Activated CD8-positive, alpha-beta memory T cell treated with anti-CD3 and anti-CD28 coated beads, Interleukin-2, amount 10 ng/mL, durations not matched to agents 7 days and 5 days (primary cell): ENCODE measurements at places on chromosomes 3 and 15. TPM values are rescaled to one million over a fixed set of nuclear protein-coding genes. Genes with fewer than 3 reads are reported as not detected.

The C3orf22 gene
- total RNA-seq, result not detected

The GOLGA8R gene
- total RNA-seq, result 13.0 TPM

The IQCF5 gene
- total RNA-seq, result not detected

DNA sequence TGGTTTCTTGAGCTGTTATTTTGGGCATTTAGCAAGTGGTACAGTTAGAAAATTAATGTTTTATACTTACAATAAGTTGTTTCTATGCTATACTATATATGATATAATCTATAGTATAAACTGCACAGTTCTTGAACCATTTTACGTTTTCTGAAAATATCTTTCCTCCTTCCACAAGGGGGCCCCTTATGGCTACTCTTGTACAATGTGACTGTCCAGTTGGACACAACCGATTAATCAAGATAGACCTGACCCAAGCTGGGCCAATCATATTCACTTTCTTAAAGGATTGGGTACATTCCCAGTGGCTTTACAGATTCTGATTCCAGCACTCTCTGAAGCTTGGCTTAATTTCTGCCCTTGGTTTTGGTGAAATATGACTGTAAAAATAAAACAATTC lies 953.4 kb downstream of the AGBL1 start:
- no peaks in the 10 kb centered on the region for H3K4me1 ChIP-seq
- no peak overlapping the region for H3K4me3 ChIP-seq
- no peaks in the 10 kb centered on the region for H3K27me3 ChIP-seq
- H3K36me3 ChIP-seq, result no peaks in the 10 kb centered on the region

DNA sequence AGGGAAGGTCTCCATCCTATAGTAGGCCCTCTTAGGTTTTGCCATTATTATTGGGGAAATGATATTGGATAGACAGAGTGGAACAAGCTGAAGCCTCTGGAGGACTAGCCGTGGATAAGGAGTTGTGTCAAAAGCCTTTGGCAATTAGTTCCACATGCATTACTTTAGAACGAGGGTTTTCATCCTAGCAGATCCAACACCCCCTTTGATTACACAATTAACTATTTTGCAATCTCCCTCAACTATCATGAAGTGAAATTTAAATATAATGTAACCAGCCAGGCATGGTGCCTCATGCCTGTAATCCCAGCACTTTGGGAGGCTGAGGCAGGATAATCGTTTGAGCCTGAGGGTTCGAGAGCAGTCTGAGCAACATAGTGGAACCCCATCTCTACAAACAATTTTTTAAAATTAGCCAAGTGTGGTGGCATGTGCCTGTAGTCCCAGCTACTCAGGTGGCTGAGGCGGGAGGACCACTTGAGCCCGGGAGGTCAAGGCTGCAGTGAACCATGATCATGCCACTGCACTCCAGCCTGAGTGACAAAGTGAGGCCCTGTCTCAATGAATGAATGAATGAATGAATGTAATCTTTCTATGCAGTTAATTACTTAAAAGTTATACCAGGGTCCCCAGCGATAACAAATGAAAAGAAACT lies 56.8 kb downstream of the PXYLP1 start:
- no peak overlapping the region for H3K27ac ChIP-seq
- DNase-seq, result peak; percentile 37
- H3K4me1 ChIP-seq, result peaks cover 10% of the 10 kb centered on the region
- H3K36me3 ChIP-seq, result peaks cover 24% of the 10 kb centered on the region

GRCh38 chr15:89802231-89802928 lies 12.3 kb downstream of the ANPEP start:
- no peak for DNase-seq
- no peak overlapping the region for H3K27ac ChIP-seq
- no peak overlapping the region for H3K4me3 ChIP-seq
- H3K4me1 ChIP-seq, result no peaks in the 10 kb centered on the region
- H3K36me3 ChIP-seq, result no peaks in the 10 kb centered on the region

- H3K4me3 ChIP-seq, result peak overlapping the region; percentile 96
- H3K36me3 ChIP-seq, result peaks cover 28% of the 10 kb centered on the region
- peaks cover 60% of the 10 kb centered on the region for H3K4me1 ChIP-seq
- H3K27ac ChIP-seq, result peak overlapping the region; percentile 100
- DNase-seq, result no peak
These were observed 2.1 kb downstream of the TNK2 start for GRCh38 chr3:195905970-195906864.

The CCK gene
- not detected for total RNA-seq

DNA sequence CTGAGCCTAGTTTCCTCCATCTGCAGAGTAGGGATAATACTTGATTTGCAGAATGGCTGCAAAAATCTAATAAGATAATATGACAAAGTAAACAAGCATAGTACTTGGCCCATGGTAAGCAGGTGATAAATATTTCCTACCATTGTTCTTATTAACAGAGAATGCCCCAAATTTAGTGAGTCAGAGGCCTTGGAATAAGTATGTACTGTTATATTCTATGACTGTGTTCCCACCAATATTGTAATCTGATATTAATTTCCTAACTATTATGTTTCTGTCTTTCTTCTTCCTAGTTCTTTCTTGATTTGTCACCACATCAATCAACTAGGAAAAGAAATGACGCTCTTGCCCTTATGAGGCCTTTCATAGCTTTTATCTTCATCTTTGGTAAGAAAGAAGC lies 178.4 kb upstream of the SLC2A2 start:
- H3K27me3 ChIP-seq, result no peaks in the 10 kb centered on the region
- H3K36me3 ChIP-seq, result peaks cover 23% of the 10 kb centered on the region
- DNase-seq, result no peak

The USP4 gene
- total RNA-seq, result 79.9 TPM

DNA sequence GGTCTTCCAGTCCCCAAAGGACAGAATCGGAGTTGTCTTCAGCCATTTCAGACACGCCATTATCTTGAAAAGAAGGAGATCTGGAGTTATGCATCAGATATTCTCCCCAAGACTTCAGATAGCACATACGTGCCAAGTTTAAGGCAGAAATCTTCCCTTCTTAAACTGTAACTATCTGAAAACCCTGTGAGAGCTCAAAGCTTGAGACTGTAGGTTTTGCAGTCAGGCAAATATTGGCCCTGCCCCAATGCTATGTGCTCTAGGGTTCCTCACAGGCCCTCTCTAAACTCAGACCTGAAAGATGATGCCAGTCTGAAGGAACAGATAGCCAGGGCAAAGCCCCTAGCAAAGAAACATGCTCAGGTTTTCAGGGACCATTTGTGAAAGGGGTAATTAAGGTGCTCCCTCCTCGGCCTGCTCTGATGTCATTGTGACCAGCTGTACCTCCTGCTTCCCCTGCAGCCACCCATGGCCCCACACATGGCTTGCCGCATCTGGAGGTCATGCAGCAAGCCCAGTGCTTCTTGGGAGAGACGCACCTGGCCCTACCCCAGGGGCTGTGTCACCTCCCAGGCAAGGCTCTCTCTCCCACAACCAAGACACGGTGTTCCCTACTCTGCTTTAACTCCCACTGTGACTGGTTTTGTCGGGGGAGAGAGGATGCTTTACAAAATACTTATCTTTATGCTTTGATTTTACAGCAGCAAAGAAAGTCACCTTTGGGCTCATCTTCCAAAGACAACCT lies 53.4 kb upstream of the POMGNT2 start:
- H3K4me1 ChIP-seq, result peaks cover 23% of the 10 kb centered on the region
- no peak overlapping the region for H3K27ac ChIP-seq
- no peak for DNase-seq
- H3K27me3 ChIP-seq, result no peaks in the 10 kb centered on the region
- H3K4me3 ChIP-seq, result no peak overlapping the region
- peaks cover 2% of the 10 kb centered on the region for H3K36me3 ChIP-seq

GRCh38 chr3:31226346-31226745 lies 306.4 kb upstream of the STT3B start:
- peak overlapping the region; percentile 2 for H3K4me3 ChIP-seq
- H3K27ac ChIP-seq, result peak overlapping the region; percentile 80
- peaks cover 57% of the 10 kb centered on the region for H3K4me1 ChIP-seq
- peak; percentile 62 for DNase-seq

DNA sequence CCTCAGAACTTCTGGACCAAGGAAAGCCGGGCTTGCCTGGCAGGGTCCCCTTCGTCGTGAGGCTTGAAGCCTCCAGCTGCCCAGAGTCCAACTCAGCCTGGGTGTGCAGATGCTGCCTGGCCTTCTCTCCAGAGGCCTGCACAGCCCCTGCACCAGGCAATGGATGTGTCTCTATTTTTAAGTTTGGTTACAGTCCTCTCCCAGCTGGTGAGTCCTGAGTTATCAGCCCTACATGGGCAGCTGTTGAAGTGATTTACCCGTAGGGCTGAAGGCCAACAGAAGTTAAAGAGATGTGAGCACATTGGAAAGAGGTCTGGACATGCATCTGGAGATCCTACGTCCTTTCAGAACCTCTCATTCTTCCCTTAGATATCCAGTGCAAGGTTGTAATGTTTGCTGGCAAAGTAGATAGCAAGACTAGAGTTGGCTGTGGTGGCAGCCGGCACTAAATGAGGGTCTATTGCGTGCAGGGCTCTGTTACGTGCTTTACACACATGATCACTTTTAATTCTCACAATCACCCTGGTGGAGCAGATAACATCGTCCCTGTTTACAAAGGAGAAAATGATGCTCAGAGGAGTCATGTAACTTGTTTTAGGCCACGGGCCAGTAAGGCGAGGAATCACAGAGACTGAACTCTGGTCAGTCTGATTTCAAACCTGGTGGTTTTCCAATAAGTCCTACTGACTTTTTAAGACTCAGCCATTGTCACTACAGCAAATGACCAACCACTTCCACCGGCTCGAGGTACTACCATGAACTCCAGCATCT lies 9.9 kb downstream of the FYCO1 start:
- H3K4me3 ChIP-seq, result no peak overlapping the region
- H3K27ac ChIP-seq, result no peak overlapping the region
- DNase-seq, result no peak
- H3K27me3 ChIP-seq, result no peaks in the 10 kb centered on the region

GRCh38 chr3:34312684-34313083 lies 514.3 kb downstream of the PDCD6IP start:
- no peak overlapping the region for H3K27ac ChIP-seq
- no peaks in the 10 kb centered on the region for H3K27me3 ChIP-seq
- no peaks in the 10 kb centered on the region for H3K36me3 ChIP-seq
- no peaks in the 10 kb centered on the region for H3K4me1 ChIP-seq

- H3K4me3 ChIP-seq, result no peak overlapping the region
- H3K27me3 ChIP-seq, result peaks cover 20% of the 10 kb centered on the region
- H3K4me1 ChIP-seq, result peaks cover 7% of the 10 kb centered on the region
- H3K36me3 ChIP-seq, result no peaks in the 10 kb centered on the region
- H3K27ac ChIP-seq, result no peak overlapping the region
- no peak for DNase-seq
These were observed 4.0 kb upstream of the SEMA3F start for GRCh38 chr3:50150863-50151686.

- H3K27me3 ChIP-seq, result peaks cover 1% of the 10 kb centered on the region
These were observed 4.8 kb downstream of the SACM1L start for GRCh38 chr3:45693941-45694521.

The HTR3C gene
- total RNA-seq, result not detected

The RNU5B-1 gene
- 15.8 TPM for total RNA-seq

- H3K27me3 ChIP-seq, result no peaks in the 10 kb centered on the region
- no peak overlapping the region for H3K4me3 ChIP-seq
- H3K36me3 ChIP-seq, result no peaks in the 10 kb centered on the region
- H3K27ac ChIP-seq, result no peak overlapping the region
- H3K4me1 ChIP-seq, result no peaks in the 10 kb centered on the region
- DNase-seq, result no peak
These were observed 835.7 kb downstream of the OTOL1 start for GRCh38 chr3:162332344-162332743.

GRCh38 chr3:153138276-153139210 lies 23.5 kb upstream of the RAP2B start:
- peak; percentile 73 for DNase-seq
- H3K4me1 ChIP-seq, result peaks cover 34% of the 10 kb centered on the region
- no peaks in the 10 kb centered on the region for H3K36me3 ChIP-seq
- H3K27me3 ChIP-seq, result no peaks in the 10 kb centered on the region

The KY gene
- not detected for total RNA-seq

- no peak overlapping the region for H3K4me3 ChIP-seq
- H3K4me1 ChIP-seq, result no peaks in the 10 kb centered on the region
- DNase-seq, result no peak
These were observed 261.6 kb downstream of the VPS13C start for GRCh38 chr15:61798631-61799030.

DNA sequence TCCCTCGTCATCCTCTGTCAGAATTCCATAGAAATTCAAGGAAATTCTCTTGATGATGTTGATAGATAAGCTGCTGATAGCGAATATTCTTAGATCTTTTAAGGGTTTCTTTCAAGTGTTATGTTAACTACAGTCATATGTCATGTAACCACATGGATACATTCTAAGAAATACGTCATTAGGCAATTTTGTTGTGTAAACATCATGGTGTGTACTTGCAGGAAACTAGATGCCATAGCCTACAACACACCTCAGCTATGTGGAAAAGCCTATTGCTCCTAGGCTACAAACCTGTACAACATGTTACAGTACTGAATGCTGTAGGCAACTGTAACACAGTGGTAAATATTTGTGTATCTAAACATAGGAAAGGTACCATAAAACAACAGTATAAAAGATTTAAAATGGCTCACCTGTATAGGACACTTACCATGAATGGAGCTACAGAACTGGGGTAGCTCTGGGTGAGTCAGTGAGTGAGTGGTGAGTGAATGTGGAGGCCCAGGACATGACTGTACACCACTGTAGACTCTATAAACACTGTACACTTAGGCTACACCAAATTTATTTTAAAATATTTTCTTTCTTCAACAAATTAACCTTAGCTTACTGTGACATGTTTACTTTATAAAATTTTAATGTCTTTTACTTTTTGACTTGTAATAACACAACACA lies 34.6 kb downstream of the GLDN start:
- H3K36me3 ChIP-seq, result no peaks in the 10 kb centered on the region
- H3K4me1 ChIP-seq, result no peaks in the 10 kb centered on the region
- no peak overlapping the region for H3K27ac ChIP-seq
- peaks cover 7% of the 10 kb centered on the region for H3K27me3 ChIP-seq
- H3K4me3 ChIP-seq, result no peak overlapping the region
- DNase-seq, result no peak

DNA sequence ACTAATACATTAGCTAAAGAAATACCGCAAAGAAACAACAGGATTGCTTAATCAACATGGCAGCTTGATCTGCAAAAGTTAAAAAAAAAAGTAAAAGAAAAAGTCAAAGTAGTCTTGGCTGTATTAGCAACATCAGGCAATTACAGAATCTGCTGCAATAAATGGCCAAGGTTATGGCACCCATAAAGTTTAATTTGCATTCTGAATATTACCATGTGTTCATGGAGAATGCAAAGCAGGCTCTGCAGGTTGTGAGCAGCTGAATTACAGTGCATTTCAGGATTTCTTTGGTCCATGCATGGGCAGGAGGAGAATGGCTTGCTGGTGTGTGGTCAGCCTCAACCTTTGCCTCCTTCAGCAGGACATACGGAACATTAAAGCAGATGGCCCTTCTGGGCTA lies 199.1 kb upstream of the AZI2 start:
- DNase-seq, result no peak
- H3K4me3 ChIP-seq, result no peak overlapping the region
- no peaks in the 10 kb centered on the region for H3K36me3 ChIP-seq
